Fibroblast of lung (primary cell): ENCODE measurements at places on chromosomes 16 and 17. TPM values are rescaled to one million over a fixed set of nuclear protein-coding genes. Genes with fewer than 3 reads are reported as not detected.

DNA sequence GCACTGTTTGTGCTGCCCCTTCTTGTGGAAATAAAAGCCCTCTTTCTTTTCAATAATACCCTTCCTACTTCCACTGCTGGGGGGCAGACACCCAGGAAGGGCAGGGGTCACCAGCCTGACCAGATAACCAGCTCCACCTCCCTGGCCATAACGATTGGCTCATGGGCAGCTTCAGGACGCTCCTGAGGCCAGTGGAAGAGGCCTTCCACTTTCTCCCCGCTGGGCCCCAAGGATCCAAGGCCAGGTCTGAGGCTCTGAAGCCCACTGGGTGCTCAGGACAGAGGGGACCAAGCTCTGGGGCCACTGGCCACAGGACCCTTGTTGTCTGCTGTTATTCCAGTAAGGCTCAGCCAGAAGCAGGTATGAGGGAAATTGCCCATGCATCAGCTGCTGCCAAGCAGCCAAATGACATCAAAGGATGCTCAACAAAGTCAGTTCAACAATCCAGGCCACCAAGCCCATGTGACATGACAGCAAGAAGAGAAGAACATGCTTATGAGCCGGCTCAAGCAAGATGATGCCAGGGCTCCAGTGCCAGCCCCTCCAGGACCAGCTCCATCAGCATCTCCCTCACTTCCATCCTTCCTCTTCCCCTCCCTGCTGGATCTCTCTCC, 238.8 kb downstream of the ZNF423 start:
- DNase-seq, result no peak

ADAD2 gene
- total RNA-seq, result not detected in 2 replicates

DNA sequence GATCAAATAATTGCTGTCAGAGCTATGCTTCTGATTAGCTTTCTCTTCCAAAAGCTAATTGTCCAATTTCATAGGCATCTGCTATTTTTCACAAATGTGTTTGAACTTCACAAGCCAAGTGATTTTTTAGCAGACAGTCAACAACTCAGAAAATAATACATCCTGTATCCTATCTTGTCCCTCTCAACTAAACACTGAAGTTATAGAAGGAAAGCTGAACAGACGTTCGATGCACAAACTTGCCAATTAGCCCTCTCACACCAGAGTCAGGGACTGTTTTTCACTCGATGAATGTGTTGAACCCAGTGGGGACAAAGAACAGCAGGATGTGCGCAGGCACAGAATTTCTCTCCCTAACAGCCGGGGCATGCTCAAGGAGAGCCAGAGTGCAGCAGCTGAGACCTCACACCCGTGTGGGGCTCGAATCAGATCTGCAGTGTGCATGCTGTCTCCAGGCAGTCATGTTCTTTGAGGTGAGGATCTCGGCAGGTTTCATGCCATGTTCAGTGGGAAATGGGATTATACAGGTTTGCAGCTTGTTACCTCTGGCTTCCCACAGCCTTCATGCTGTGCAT, 246.7 kb upstream of the SDK2 start:
- no peak for DNase-seq

- peak; percentile 46 for DNase-seq
These were observed at the start of gene CACNG3 for GRCh38 chr16:24255456-24256371. TSS of gene CACNG3 (plus strand) at chr16:24256335. CDS start at chr16:24256755, 420 bp downstream.

DNA sequence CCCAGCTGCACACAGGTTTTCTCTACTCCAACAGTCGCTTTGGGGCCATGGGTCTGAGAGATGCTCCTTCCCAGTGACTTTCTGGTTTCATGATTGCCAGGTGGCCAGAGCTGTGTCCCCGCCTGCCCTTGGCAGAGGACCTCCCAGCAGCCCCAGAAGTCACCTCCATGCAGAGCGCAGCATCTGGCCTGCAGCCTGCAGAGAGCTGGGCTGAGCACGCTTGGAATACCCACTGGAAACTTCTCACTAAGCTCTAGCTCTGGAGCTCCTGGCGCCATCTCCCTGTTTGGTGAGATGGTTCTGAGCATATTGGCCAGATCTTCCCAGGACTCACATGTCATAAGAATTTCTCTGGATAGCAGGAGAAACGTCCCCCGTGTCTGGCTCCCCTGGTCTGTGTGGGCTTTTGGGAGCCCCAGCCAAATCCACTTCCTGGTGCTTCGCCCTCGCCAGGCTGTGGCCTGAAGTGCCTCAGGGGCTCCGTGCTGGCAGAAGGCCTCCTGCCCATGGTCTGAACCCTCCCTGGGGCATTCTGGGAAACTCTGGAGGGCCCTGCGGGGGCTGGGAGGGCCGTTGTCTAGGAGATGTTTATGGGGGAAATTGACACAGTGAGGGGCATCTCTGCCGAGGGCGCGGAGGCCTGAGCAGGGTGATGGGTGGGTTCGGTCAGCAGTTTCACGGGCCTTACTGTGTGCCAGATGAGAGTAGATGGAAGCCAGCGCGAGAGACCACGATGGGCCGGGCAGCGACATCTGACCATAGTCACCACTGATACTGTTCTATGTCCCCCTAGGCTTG, 73.2 kb upstream of the CIBAR2 start:
- no peak for DNase-seq

- no peak for DNase-seq
These were observed 2.8 kb downstream of the OMG start for GRCh38 chr17:31294231-31294630.

- no peak for DNase-seq
These were observed 30.1 kb downstream of the MAP2K4 start for GRCh38 chr17:12050646-12051225.

DNA sequence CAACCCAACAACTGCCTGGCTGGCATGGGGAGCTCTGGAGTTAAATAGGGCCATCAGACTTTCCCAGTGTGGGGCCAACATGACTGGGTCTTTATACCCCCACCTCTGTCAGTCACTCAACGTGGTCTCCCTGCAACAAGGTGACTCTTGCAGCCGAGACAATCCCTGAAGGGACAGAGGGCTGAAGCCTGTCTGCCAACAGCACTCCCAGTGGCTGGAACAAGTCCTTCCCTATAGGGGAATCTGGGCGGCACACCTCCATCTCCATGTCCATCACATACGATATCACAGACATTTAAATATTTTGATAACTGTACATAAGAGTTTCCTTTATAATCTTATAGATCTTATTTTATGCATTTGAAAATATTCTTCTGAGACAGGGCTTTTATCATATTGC, 4.8 kb upstream of the MAPT start:
- no peak for DNase-seq

- DNase-seq, result no peak
These were observed 6.9 kb downstream of the ATXN2L start for GRCh38 chr16:28829747-28830146.

GRCh38 chr17:31696184-31696602, 162.9 kb downstream of the COPRS start:
- DNase-seq, result peak; percentile 96

TEKT3 gene
- total RNA-seq, result 0.33 and 0.77 TPM in 2 replicates

DNA sequence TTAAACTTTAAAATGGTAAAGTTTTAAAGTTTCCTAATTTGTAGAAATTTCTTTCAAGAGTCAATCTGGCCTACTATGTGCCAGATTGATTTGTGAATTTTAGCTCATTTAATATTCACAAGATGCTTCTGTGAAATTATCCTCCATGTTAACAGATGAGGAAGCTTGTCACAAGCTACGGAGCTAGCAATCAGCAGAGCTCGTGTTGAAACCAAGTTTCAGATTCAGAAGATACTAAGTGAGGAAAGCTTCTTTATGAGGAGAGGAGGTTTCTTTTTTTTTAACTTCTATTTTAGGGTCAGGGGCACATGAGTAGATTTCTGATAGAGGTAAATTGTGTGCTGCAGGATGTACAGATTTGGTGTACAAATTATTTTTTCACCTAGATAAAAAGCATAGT, 135.9 kb downstream of the HS3ST4 start:
- DNase-seq, result no peak

DNA sequence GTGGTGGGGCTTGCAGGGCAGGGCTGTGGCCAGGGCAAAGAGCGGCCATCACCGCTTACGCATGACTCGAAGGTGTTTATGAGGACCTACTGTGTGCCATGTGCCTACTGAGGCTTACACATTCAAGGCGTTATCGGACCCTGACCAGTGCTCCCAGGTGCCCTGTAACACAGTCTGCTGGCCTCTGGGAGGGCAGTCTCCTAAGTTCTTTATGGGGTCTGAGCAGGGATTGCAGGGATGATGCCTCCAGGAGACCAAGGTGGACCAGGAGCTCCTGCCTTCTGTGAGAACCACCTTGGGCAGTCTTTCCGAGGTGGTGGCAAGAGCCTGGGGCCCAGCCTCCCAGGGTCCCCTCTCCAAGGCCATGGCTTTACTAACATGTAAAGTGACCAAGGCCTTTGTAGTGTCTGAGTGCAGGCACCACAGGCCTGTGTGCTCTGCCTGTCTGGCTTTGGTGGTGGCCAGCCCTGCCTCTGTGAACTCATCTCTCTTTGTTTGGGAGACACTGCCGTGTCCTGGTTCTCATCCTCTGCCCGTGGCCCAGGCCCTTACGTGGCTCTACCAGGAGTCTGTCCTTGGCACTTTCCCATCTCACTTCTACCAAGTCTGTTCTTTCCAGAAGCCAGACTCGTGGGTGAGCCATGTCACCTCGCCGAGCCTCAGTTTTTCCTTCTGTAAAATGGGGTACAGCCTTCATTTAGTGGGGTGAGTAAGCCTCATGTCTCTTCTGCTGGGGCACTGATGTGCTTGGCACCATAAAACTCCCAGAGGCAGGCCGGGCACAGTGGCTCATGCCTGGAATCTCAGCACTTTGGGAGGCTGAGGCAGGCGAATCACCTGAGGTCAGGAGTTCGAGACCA, 3.4 kb upstream of the SYNGR2 start:
- DNase-seq, result no peak

GRCh38 chr17:82294064-82294773, 20.7 kb upstream of the CSNK1D start:
- no peak for DNase-seq

GRCh38 chr17:19991252-19991885, 13.7 kb upstream of the AKAP10 start:
- no peak for DNase-seq

- DNase-seq, result no peak
These were observed at the start of gene CCL23 for GRCh38 chr17:36017799-36018198. TSS of gene CCL23 (minus strand) at chr17:36017972. CDS start at chr17:36017897, 75 bp downstream.

- DNase-seq, result no peak
These were observed 14.6 kb downstream of the MAPT start for GRCh38 chr17:45908935-45909334.

GRCh38 chr17:14211801-14212200, 24.9 kb downstream of the CDRT15 start:
- no peak for DNase-seq

CMTM2 gene
- not detected in 2 replicates for total RNA-seq

TMEM88 gene
- total RNA-seq, result 0.17 TPM in 1 of 2 replicates, not detected in the other

DNA sequence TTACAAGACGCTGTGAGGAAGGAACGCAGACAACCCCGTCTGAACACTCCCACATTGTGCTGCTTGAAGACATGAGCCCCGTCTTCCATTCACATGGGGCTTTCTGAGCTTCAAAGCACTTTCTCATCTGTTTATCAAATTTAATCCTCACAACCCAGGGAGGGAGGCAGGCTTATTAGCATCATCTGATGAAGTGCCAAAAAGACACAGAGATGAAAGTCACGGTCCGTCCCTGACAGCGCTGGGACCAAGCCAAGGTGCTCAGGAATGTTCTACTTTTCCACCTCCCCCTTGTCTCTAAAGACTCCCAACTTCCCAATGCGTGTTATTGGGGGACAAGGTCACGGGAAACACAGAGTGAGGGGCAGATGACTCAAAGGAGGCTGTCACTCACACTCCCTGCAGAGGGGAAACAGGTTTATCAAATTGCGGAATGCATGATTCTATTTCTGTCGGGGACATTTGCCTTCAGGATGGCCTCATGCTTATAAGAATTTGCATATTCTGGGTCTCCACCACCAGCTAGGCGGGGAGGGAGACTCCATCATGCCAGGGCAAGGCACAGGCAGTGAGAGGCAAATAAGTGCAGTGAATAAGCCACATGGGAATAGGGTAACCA, 10.7 kb downstream of the XYLT1 start:
- DNase-seq, result no peak

PRAC2 gene
- total RNA-seq, result not detected in 2 replicates

- no peak for DNase-seq
These were observed 27.0 kb downstream of the RNF135 start for GRCh38 chr17:30997842-30998241.

GRCh38 chr16:58503863-58504688, 4.1 kb downstream of the NDRG4 start:
- DNase-seq, result no peak

POLG2 gene
- total RNA-seq, result 21.3 and 24.9 TPM in 2 replicates

- DNase-seq, result no peak
These were observed 217.9 kb upstream of the PSMD7 start for GRCh38 chr16:74078511-74079231.

HSF4 gene
- 25.8 and 31.3 TPM in 2 replicates for total RNA-seq

DNA sequence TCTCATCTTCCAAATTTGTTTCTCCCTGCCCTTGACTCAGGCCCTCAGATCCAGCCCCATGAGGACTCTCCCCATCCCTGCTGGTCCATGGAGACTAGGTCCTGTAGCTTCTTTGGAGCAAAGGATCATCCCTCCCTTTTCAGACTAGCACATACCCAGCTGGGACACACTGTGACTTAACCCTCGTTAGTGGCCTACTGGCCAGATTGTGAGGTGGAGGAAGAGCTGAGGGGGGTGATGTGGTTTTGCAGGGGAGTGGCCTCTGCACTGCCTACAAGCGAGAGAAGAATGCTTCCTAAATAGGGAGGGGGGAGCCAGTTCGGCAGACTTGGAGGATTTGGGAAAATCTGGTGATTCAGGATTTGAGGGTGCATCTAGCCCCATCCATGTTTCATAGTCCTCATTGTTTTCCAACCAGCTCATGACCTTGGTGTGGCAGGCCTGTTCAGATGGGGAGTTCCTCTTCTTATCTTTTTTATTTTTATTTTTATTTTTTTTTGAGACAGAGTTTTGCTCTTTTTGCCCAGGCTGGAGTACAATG, 47.8 kb upstream of the SLC47A1 start:
- no peak for DNase-seq

- no peak for DNase-seq
These were observed 633 bp downstream of the CDR2 start for GRCh38 chr16:22373662-22374310.

C16orf89 gene
- 5.9 and 9.8 TPM in 2 replicates for total RNA-seq

- peak; percentile 30 for DNase-seq
These were observed 7.7 kb downstream of the CDH1 start for GRCh38 chr16:68744744-68745280.

- DNase-seq, result no peak
These were observed 10.7 kb downstream of the HPR start for GRCh38 chr16:72073560-72074230.

NOTUM gene
- total RNA-seq, result 0.50 and 0.51 TPM in 2 replicates

- DNase-seq, result peak; percentile 87
These were observed 21.1 kb upstream of the TFAP4 start for GRCh38 chr16:4293822-4294457.

DNA sequence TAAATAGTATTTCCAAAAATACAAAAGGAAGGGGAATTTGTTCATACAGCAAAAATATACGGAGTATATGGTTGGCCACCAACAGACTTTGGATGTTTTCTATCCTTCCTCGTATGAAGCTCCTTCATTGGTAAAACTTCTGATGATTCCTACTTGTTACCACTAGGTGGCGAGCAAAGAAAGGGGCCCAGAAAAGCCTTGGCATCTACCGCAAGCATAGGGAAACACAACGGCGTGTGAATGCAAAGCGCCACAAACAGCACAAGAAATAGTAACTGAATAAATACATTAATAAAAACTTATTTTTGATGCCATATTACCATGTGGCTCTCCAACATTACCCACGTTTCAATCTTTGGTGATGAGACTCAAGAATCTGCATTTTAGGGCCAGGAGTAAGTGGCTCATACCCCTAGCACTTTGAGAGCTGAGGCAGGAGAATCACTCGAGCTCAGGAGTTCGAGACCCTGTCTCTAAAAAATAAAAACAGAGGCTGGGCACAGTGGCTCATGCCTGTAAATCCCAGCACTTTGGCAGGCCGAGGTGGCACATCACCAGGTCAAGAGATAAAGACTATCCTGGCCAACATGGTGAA, 34.5 kb downstream of the YWHAE start:
- DNase-seq, result peak; percentile 87

GRCh38 chr17:18185832-18186626, 2.4 kb downstream of the ALKBH5 start:
- DNase-seq, result peak; percentile 23
